GM06990 (cell line): ENCODE measurements at places on chromosomes 5 and 9.

- no peak for DNase-seq
Observed at GRCh38 chr5:43281840-43282658, 31.2 kb downstream of the HMGCS1 start.

DNA sequence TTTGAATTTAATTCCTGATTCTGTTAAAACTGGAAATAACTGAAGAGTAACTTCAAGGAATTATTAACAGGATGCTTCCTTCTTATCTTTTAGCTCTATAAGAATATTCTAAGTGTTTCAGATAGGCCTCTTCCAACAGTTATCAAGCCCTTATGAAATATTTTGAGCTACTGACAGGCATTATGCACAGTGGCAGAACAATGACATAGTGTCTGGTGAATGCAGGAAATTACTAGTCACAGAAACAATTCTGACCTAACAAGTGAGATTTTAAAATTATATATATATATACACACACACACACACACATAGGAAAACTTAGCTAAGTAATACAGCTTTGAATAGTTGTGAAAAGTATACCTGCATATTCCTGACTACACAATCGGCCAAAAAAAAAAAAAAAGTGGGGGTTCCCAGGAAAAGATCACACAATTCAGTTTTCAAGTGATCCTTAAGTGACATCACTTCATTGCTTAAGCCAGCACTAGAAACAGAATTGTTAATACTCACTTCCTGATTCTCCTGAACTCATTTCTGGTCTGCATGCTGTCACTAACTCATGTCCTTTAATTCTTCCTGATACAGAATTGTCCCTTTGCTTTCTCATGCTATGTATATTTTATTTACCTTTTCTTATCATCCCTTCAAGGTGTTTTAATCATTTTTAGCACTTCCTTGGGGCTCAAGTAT is 77.3 kb downstream of the SLC25A46 start:
- DNase-seq = no peak

- DNase-seq = peak; percentile 13
Observed at GRCh38 chr5:76547891-76548524, 75.2 kb downstream of the F2RL2 start.

DNA sequence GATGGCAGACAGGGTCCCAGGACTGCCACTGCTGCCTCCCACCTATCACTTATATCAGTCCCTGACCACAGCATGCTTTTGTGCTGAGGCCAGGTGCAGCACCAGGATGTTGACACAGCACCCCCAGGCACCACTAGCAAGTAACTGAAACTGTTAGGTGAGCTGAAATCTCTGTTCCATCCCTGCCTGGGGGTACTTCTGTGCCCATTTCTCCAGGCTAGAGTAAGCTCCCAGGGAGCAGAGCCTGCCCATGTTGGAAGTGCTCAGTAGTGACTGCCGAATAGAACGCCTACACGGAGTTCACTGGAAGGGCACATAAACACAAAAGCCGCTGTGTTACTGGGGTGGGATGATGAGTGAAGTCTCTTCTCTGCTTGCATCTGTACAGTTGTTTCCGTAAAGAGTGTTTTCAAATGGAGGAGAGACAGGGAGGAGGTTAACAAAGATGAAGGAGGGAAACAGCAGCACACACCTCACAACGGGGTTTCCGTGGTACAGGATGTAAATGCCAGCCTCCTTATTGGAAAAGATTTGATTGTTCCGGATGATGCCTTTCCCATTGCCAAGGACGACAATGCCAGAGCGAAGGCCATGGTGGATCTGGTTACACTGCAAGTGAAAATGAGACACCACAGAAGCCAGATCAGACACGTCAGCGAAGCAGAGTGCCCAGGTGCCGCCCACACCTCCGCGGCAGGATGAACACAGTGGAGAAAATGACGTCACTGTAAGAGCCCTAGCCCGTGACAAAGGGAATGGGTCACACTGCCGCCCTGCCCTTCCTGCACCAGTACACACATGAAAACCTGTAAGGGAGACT is 43.1 kb downstream of the POLR1E start:
- peak; percentile 61 for DNase-seq

DNA sequence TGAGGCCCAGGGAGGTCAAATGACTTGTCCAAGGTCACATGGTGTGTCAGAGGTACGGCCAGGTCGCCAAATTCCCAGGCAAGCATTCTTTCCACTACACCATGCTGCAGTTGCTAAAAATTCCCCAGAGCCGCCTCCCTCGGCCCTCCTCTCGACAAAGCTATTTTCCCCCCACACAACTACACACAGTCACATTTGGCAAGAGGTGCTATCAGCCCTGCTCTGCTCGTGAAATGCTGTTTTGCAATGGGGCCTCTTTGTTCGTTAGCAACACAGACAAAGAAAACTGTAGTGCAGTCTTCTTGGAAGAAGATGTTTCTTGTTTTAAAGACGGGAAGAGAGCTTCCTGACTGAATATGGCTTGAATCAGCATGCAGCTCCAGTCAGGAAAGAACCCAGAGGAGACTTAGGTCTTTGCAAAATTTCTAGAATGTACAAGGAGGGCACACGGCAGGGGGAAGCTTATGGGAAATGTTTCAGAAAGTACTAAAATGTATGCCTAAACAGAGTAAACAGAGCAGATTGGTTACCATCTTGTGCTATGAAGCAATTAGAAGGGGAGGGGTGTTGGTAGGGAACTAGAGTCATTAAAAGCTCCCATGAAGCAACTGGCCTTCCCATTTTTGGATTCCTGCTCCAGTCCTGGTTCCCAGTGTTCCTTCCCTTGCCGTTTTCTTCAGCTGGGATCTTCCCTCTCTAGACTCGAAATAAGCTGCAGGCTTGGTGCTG is 14.2 kb downstream of the SLIT3 start:
- DNase-seq = no peak
